ENCODE measurements at places on chromosomes 5 and 9.

DNA sequence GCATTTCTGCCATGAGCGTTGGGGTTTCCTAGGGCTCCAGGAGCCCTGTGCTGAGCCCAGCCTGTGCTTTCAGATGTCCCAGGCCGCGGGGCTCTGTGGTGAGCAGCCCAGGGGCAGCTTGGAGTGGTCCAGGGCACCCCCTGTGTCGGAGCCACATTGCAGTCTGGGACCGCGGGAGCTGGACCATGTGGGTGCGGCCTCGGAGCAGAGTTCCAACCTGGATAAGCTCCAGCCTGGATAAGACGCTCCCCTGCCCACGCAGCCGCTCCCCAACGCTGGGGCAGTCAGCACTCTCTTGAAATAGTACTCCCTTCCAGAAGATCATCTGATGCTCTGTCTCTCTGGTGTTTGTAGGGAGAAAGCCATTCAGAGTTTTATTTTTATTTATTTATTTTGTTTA, 111.1 kb downstream of the WNK2 start:
- DNase-seq = no peak

DNA sequence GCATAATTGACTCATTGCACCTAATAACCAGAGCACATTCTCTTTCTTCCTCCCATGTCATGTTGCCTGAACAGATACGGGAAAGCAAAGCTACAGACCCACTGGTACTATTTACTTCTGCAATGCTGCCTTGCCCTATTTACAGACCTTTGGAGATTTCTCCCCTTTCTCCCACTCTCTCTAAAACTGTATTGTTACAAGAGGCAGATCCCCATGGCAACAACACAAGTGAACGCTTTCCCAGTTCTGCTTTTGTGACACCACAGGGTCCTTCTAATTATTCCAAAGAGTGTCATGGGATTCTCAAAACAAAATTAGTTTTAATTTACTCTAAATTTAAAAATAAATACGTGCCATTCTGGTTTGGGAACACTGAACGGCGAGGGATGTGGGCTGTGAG, 104.7 kb downstream of the KCTD16 start:
- no peak for DNase-seq

GRCh38 chr5:111865356-111865755, 108.4 kb upstream of the NREP start:
- no peak for DNase-seq

DNA sequence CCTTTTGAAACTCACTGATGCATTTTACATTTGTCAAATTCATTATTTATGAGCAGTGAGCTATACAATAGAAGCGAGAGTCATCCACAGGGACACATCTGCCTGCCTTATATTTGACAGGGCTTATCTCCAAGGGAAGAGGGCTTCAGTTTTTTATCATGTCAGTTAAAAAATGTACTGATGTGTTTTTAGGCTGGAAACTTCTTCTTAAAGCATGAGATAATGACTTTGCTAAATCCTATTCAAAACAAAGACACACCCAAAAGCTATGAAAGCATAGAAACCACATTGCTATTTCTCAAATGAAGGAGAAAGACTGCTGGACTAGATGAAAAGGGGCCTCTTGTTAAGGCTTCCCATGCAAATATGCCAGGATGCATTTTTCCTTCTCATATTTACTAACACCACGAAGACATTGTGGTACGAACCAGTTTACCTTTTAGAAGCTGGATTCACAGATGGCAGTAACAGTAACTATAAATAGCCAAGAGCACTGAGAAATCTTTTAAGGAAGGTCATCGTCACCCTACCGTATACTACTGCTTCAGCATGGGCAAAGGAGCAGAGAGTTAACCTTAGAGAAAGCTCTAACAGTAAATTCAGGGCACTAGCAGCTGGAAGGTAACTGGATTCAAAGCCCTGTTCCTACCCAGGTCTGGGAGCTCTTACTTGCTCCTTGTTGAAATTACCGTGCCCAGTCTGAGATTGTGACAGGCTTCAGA, 86.3 kb upstream of the IFNK start:
- no peak for DNase-seq

DNA sequence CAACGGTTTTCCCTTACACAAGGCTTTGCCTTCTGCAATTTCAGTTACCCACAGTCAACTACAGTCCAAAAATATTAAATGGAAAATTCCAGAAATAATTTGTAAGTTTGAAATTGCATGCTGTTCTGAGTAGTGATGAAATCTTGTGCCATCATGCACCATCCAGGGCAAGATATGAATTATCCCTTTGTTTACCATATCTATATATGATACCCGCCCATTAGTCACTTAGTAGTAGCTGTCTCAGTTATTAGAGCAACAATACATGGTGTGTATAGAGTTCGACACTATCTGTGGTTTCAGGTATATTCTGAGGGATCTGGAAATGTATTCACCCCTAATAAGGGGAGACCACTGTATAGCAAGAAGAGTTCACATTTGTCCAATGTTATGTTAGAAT, 29.4 kb downstream of the ERBIN start:
- no peak for DNase-seq
